ENCODE measurements at places on chromosomes 2 and 18.

DNA sequence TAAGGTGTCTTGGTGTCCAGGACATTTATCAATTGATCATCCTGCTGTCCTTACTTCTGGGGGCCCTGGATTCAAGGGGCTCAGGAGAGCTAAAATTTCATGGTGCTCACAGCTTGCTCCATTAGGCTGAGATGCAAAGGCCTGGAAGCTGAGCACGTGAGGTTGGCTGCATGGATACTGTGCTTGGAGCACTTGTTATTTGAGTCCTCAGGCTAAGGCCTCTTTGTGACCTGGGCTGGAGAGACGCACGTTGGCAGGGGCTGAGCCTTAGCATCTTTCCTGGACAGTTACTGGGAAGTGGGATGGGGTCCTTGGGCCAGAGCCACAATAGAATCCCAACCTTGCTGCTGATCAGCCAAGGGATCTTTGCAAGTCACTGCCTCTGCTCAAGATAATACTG is 151.2 kb upstream of the HS6ST1 start:
- DNase-seq: no peak

DNA sequence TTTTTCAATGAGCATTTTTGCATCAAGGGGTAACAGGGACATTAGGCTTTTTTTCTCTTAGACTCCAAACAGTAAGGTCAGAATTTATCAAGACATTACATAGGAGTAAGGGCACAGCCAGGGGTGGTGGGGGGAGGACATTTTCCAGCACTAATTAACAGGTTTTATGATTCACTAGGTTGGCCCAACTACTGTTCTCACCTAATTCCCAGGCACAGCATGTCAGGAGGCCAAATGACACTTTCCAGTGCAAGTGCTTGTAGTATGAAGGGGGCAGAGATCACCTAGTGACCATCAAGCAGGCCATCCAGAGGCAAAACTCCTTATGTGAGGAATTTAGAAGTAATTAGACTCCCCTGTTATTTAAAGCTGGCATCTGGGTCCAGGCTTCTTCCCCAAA is 3.9 kb upstream of the MBD2 start:
- DNase-seq: no peak

DNA sequence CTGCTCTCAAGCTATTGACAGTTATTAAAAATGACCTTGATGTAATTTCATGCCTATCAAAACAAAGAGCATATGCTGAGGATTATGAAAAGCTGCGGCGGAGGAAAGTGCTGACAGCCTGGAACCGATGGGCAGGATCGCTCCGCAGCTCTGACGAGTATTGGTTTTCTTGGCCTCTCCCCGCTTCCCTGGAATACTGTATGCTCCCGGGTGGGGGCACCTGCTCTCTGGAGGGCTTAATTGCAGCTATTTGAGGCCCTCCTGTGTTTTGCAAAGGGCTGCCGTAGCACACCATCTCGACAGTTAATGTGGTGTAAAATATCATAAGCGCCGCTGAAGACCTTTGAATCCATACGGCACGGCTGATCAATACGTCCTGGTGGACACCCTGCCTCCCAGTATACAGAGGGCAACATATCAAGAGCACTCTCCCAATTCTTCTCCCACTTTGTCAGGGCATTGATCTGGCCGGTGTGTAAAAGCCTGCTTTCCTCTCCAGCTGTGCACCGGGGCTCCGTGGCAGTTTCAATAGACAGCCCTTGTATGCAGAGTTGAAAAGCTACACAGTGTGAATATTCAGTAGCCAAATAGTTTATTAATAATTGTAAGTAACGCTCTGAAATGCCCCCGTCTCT is 662.4 kb downstream of the GALR1 start:
- DNase-seq: peak; percentile 70

- no peak for DNase-seq
Observed at GRCh38 chr18:22606563-22607283, 189.0 kb upstream of the CTAGE1 start.

DNA sequence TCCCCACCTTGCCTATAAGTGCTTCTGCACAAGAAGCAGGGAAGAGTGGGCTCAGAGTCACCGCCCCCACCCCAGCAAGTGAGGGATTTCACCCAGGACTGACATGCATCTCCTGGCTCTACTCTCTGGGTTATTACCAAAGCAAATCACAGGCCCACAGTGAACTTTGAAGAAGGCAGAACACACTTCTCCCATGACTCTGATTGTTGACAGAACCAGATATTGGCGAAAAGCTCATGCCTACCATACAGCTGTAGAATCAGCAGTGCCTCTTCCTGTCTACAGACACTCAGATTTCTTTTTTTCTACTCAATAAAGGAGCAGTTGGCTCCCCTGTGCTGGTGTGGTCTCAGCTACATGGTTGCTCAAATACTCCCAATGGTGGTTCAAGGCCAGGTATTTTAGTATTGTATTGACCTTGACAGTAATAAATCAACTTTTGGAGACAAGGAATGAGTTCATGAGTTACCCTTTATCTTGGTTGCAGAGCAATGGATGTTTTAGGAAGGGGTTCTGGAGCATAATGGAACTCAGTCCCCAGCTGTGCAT is 512.9 kb upstream of the ID2 start:
- DNase-seq: no peak

DNA sequence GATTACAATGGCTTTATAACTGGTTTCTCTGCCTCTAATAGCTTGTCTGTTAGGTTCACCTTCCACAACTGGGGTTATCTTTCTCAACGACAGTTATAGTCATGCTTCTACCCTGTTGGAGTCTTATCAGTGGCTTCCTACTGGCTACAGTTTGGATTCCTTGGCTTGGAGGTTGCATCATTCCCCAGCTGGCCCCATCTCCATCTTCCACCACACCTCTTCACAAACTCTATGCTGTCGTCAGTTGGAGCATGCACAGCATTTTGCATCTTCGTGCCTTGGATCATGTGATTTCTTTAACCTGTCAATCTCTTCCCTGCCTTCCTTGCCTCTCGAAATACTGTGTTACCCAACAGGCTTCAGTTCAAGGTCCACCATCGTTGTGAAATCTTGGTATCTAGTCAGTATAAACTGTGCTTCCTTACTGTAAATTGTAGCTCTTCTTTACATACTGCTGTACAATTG is 316.3 kb upstream of the CXCR4 start:
- DNase-seq: no peak

GRCh38 chr18:50427896-50428295 is 53.0 kb downstream of the SKA1 start:
- no peak for DNase-seq

- DNase-seq: no peak
Observed at GRCh38 chr18:72742002-72742401, 125.8 kb downstream of the NETO1 start.

- no peak for DNase-seq
Observed at GRCh38 chr2:238848691-238848975, 748 bp downstream of the TWIST2 start.

DNA sequence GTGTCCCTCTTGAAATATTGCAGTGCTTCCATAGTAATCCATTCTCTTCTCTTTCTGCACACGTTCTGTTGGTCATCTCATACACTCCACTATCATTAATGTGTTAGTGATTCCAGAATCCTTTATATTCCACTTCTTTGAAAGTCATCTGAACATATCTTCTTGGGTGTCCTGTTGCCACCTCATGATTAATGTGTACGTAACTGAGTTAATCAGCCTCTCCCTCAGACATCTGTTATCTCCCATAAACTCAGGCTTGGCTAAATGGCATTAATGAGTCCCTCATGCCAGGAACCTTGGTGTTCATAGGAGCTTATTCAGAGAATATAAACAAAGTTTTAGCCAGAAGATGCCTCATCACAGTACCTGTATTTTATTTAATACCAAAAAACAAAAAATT is 126.4 kb downstream of the NCOA1 start:
- DNase-seq: no peak

- no peak for DNase-seq
Observed at GRCh38 chr2:176092270-176093144, at the start of gene HOXD13. TSS of gene HOXD13 (plus strand) at chr2:176092721. CDS start at chr2:176092891, 170 bp downstream.

- peak; percentile 4 for DNase-seq
Observed at GRCh38 chr18:9147440-9148202, 11.0 kb downstream of the ANKRD12 start.

DNA sequence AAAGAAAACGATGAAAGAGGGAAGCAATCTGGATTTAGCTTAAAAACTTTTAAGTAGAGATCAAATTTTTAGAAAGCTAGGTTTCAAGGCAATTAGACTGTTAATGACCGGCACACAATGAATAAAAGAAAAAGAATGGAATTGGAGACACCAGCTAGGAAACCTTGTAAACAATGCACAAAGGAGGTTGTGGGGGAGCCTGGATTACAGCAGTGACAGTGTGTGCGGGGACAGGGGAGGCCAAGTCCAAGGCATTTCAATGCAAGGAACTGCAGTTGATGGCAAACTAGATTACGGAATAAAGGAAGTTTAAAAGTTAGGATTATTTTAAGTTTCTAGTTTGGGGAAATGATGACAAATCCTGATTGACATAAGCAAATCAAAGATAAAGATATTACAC is 74.5 kb downstream of the DTNB start:
- DNase-seq: no peak

DNA sequence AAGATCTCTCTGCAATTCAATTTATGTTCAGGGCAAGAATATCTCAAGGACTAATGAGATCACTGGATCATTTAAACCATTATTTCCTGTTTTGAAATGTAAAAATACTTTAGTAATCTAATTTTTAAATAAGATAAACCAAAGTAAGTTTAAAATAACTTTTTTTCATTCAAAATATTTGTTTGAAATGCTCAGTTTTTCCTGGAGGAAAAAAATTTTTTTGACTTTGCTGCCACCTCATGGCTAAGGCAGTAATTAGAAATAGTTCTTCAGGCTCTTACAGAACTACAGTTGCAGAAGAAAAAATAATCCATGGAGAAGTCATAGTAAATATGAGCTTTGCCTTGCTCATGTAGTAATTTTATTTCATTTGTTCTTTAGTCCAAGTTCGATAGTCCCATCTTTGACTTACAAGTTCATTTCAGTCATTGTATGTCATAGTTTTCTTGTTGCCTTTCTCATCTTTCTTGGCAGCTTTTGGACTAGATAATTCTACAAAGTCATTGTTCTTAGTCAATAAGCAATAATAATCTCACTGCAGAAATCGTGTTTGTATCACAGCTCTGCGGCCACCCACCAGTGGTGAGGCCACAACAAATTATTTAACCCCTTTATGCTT is 127.4 kb downstream of the DPP4 start:
- DNase-seq: no peak

DNA sequence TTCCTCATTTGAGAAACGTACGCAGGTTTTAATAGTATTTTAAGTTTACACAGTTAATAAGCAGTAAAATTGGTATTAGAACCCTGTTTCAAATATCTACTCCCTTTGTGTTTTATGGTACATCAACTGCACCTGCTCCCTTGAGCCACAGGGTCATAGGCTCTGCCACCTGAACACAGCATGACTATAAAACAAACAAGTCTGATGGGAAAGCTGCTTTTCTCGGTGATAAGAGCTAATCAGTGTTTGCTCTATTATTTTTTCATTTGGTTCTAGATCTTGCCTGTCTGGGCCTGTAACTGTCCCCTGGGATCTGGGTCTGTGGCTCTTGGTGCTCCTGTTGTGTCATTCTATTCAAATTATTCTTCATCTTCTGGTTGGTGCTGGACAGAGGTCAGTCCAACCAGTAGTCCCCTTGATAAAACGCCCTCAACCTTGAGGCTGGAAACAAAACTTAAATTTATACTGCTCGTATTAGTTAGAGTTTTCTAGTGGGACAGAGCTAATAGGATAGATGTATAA is 314.8 kb upstream of the LRP1B start:
- no peak for DNase-seq

DNA sequence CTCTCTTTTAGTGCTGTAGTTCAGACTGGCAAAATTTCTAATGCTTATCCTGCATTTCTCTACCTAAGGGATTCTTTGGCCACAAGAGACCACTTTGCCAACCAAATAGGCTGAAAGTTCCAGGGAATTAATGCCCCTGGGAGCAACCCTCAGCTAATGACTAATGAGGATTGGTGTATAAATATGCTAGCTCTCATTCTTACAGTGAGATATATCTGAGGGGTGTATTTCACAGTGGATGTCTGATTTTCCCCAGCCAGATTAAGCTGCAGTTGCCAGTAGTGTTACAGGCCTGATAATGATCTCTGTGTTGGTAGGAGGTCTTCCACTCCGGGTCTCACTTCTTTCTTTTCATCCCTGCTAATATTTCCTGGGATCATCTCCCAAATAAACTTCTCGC is 90.4 kb downstream of the GULP1 start:
- no peak for DNase-seq

- no peak for DNase-seq
Observed at GRCh38 chr2:176832086-176832485, 380.5 kb upstream of the HNRNPA3 start.

- DNase-seq: no peak
Observed at GRCh38 chr2:67828066-67828465, 234.7 kb downstream of the C1D start.

Data from NCI-H1092 (cell line).